ENCODE measurements at places on chromosomes 5 and 9. TPM values are rescaled to one million over a fixed set of nuclear protein-coding genes. Genes with fewer than 3 reads are reported as not detected.

PAEP gene
- total RNA-seq, result not detected

FBN2 gene
- total RNA-seq, result 0.83 TPM

ORM2 gene
- total RNA-seq, result 3.1 TPM

GFPT2 gene
- total RNA-seq, result 13.4 TPM

RNF208 gene
- total RNA-seq, result 5.8 TPM

C8G gene
- total RNA-seq, result 2.2 TPM

MYOZ3 gene
- total RNA-seq, result 0.92 TPM

PHF24 gene
- 1.3 TPM for total RNA-seq

All from lower lobe of right lung (tissue), 2 donors.